Activated CD4-positive, alpha-beta T cell treated with anti-CD3 and anti-CD28 coated beads, Interleukin-2, amount 10 ng/mL, durations not matched to agents 7 days and 5 days (primary cell): ENCODE measurements at places on chromosomes 6 and 20. TPM values are rescaled to one million over a fixed set of nuclear protein-coding genes. Genes with fewer than 3 reads are reported as not detected.

Gene IP6K3
- not detected for total RNA-seq

Gene PRICKLE4
- not detected for total RNA-seq

Gene HLA-DOB
- total RNA-seq = 2.4 TPM

Gene SLPI
- total RNA-seq = not detected

Gene SCUBE3
- not detected for total RNA-seq

Gene TCF21
- not detected for total RNA-seq
